ENCODE measurements at places on chromosomes 13 and 19.

DNA sequence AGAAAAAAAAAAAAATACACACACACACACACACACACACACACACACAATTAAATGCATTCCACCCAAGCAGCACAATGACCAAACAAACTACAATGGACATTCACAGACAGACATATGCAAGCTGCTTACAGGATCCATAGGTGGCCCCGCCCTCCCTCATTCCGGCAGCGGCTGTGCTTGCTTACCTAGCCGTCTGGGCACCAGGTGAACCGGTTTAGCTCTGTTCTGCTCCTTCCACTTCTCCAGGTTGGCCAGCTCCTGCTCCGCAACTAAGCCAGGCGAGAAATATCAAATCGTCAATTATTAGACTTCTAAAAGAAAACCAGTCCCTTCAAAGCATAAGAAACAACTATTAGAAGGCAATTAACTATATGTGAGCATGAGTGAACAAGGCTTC, 23.1 kb downstream of the EPSTI1 start:
- no peak for DNase-seq

GRCh38 chr19:1449467-1450442, at the start of gene APC2:
Gene APC2, plus strand, starts transcription at chr19:1450121. Its CDS starts 2,881 bp downstream, at chr19:1453002.
- no peak for DNase-seq

- no peak for DNase-seq
Measured at GRCh38 chr19:36046443-36047050, 7.5 kb downstream of the THAP8 start.

GRCh38 chr13:44437356-44438233, 64.0 kb downstream of the SERP2 start:
- no peak for DNase-seq

GRCh38 chr19:13037161-13037560, 41.9 kb downstream of the NFIX start:
- DNase-seq, result no peak

- no peak for DNase-seq
Measured at GRCh38 chr19:6066661-6067646, 43.3 kb downstream of the RFX2 start.

DNA sequence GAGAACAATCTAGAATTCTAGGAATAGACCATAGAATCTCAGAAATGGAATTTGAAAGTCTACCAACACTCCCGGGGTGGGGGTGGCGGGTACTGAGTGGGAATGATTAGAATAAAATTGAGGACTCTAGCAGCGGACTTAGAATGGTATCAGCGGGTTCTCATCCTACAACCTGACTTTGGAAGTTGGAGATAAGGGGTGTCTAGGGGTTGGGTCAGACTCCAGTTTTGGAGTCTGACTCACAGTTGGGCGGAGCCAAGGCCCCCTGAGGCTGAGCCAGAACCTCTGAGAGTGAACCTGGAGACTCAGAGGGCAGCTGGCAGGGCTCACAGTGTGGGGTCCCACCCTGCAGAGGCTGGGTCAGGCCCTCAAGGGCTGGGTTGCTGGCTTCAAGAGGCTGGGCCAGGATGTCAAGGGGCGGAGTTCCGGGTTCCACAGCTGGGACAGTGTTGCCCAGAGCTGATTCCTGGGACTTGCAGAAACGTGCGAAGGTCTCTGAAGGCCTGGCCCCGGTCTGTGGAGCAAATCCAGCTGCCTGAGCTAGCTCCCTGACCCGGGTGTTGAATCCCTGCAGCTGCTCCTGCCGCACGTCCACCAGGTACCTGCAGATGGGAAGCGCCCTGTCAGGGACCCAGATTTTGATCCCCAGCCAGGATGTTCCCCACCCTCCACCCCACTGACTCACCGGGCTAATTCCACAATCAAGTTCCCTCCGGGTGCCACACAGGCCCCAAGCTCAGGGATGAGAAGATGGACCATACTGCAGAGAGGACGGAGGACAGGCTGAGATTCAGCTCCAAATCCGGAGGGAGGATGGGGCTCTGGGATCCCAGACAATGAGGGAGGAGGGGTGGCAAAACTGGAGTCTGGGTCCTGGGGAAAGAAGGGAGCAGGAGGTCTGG, 1.6 kb upstream of the TNNI3 start:
- DNase-seq, result no peak

All from activated CD8-positive, alpha-beta memory T cell treated with anti-CD3 and anti-CD28 coated beads for 1 hour (primary cell).